ENCODE measurements at places on chromosomes 13 and 19.

DNA sequence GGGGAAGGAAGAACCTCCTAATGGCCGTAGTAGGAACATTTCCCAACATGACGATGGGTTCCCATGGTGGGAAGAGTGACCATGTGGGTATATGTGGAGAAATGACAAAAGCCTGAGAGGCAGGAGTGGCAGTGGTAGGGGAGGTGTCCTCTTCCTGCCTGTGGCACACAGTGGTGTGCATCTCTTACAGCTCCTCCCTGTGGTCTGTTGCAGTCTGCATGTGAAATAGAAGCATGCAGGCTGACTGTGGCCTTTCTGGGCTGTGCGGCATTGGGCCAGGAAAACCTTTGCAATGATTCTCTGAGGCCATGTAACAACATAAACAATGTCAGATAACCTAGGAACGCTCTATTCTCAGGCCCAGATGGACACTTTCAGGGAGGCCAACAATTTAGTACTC lies 84.0 kb downstream of the LACC1 start:
- peak; percentile 8 for DNase-seq

DNA sequence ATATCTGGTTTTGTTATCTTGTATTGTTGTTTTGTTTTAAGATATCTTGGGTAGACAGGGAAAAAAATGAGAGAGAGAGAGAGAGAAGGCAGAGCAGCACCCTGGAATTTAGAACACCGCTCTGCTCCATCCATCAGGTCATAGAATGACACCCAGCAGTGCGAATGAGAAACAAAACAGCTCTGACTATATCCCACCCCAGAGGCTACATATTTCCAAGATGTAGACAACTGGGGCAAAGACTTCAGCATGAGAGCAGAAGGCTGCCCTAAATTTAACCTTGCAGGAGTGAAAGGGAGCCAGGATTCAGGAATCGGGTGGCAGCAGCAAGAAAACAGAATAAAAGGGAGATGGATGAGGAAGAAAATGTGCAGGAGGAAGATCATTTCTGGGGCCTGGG lies 46.5 kb downstream of the TNFSF13B start:
- DNase-seq, result no peak

DNA sequence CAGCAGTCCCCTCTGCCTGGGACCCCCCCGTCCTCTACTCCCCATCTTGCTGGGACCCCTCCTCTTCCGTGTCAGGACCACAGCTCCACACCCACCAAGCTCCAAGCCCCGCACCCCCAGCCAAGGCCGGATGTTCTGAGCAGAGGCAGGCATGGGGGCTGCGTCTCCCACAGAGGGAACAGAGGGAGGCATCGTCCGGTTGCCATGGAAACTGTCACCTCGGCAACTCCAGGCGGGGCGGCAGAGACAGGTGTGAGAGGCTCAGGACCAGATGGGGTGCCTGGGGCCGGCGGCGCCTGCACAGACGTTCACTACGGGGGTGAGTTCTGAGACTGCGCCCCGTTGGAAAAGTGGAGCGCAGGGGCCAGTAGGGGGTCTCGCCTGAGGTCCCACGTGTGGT lies 5.4 kb downstream of the RNU6-9 start:
- DNase-seq, result no peak

- DNase-seq, result no peak
These were observed 1.2 kb downstream of the ADAMTSL5 start for GRCh38 chr19:1511318-1512317.

- peak; percentile 44 for DNase-seq
These were observed 178.9 kb downstream of the COL4A1 start for GRCh38 chr13:110127986-110128511.
